T-helper 17 cell (primary cell): ENCODE measurements at places on chromosomes 4 and X. TPM values are rescaled to one million over a fixed set of nuclear protein-coding genes. Genes with fewer than 3 reads are reported as not detected.

The NWD2 gene
- total RNA-seq = not detected

The P2RY4 gene
- total RNA-seq = not detected

The STBD1 gene
- total RNA-seq = 0.16 TPM

The FREM3 gene
- total RNA-seq = 0.35 TPM

The ERVMER34-1 gene
- not detected for total RNA-seq

The PSMD10 gene
- 17.5 TPM for total RNA-seq

The XAGE3 gene
- not detected for total RNA-seq

The CITED1 gene
- total RNA-seq = 1.5 TPM

The CENPVL2 gene
- not detected for total RNA-seq

- H3K4me3 ChIP-seq = no peak overlapping the region
- peaks cover 20% of the 10 kb centered on the region for H3K27me3 ChIP-seq
- no peaks in the 10 kb centered on the region for H3K36me3 ChIP-seq
- H3K27ac ChIP-seq = no peak overlapping the region
These were observed 14.0 kb downstream of the PNMA6F start for GRCh38 chrX:153307276-153308178.

GRCh38 chr4:119038116-119038841, 97.4 kb upstream of the MYOZ2 start:
- no peak overlapping the region for H3K4me3 ChIP-seq
- no peak for DNase-seq
- peaks cover 4% of the 10 kb centered on the region for H3K4me1 ChIP-seq
- H3K27me3 ChIP-seq = peaks cover 9% of the 10 kb centered on the region

GRCh38 chr4:48068182-48068581, 51.6 kb downstream of the NIPAL1 start:
- H3K4me3 ChIP-seq = no peak overlapping the region
- no peaks in the 10 kb centered on the region for H3K4me1 ChIP-seq
- DNase-seq = no peak
- no peaks in the 10 kb centered on the region for H3K27me3 ChIP-seq

DNA sequence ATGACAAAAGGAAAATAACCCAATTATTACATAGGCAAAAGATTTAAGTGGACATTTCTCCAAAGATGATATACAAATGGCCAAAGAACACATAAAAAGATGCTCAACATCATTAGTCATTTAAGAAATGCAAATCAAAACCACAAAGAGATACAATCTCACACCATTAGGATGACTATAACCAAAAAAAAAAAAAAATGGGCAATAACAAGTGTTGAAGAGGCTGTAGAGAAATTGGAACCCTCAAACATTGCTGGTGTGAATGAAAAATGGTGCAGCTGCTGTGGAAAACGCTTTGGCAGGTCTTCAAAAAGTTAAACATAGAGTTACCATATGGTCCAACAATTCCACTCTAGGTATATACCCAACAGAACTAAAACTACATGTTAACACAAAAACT, 5.6 kb upstream of the PRDX4 start:
- no peak for DNase-seq
- no peaks in the 10 kb centered on the region for H3K27me3 ChIP-seq
- H3K4me1 ChIP-seq = peaks cover 10% of the 10 kb centered on the region
- H3K4me3 ChIP-seq = no peak overlapping the region
- H3K36me3 ChIP-seq = no peaks in the 10 kb centered on the region

DNA sequence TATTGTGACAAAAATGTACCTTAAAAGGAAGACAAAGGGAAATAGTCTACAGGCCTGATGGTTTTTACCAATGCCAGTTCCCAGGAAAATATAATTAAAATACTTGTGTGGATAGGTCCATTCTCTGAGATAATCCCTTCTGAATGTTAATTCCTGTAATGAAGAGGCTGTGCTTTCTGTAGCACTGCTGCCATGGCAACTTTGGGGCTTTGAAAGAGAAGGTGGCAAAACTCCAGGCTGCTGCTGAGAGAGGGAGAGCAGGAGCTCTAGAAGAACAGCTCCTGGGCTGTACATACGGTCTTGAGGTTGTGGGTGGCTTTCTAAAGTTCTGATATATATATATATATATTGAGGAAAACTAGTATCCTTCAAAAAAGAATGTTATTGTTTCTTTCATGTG, 125.4 kb downstream of the PDLIM5 start:
- no peaks in the 10 kb centered on the region for H3K36me3 ChIP-seq
- DNase-seq = no peak
- no peak overlapping the region for H3K4me3 ChIP-seq

DNA sequence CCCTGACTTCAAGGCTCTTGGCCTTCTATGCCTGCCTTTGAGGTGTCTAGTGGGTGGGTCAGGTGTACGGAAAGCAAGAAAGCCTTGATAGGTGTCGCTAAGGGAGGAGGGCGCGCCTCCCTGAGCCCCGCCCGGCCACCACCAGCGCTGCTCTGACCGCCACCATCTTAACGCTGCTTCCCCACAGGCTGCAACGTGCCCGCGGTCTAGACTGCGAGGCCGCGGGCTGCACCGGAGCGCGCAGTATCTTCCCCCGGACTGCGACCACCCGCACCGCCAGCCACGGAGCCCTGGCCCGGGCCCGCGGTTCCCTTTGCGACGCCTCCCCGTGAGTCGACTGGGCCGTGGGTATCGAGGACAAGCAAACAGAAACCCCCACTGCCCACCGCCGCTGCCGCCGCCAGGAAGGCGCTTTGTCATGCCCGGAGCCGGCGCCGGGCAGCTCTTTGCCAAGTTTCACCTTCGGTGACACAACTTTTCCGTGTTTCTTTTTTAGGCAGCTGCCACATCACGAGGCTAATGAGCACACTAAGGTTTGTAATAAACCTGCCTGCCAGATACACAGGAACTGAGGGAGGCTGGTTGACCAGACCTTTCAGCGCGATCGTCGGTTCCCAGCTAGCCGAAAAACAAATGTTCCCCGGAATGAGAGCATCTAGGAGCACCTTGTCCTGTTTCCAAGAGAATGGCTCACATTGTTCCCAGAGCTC, 335.8 kb upstream of the F9 start:
- H3K36me3 ChIP-seq = no peaks in the 10 kb centered on the region
- H3K4me3 ChIP-seq = no peak overlapping the region
- DNase-seq = no peak
- peaks cover 4% of the 10 kb centered on the region for H3K27me3 ChIP-seq

- H3K27ac ChIP-seq = peak overlapping the region; percentile 99
- no peaks in the 10 kb centered on the region for H3K27me3 ChIP-seq
- H3K4me3 ChIP-seq = peak overlapping the region; percentile 77
- no peak for DNase-seq
- no peaks in the 10 kb centered on the region for H3K36me3 ChIP-seq
These were observed 49.7 kb upstream of the PTPN13 start for GRCh38 chr4:86544310-86544966.

DNA sequence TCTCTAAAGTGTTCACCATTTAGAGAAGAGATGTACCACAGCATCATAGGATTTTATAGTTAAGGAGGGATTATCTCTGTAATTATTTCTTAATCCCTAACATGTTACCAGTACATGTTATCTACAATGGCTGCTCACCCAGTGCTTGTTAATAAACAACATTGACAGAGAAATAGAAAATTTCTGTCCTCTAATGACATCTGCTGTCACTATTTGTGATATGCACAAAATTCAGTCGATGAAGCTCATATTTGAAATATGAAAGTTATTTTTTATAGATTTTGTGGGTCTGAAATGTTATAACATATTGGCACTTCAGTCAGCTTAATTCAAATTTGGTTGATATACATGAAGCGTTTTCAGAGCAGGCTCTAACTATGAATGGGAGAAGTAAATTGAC, 48.8 kb upstream of the GRXCR1 start:
- no peak overlapping the region for H3K27ac ChIP-seq
- no peak for DNase-seq
- peaks cover 2% of the 10 kb centered on the region for H3K36me3 ChIP-seq
- peaks cover 6% of the 10 kb centered on the region for H3K27me3 ChIP-seq
- no peak overlapping the region for H3K4me3 ChIP-seq
- H3K4me1 ChIP-seq = peaks cover 2% of the 10 kb centered on the region

GRCh38 chrX:140149761-140150160, 184.4 kb upstream of the CXorf66 start:
- no peaks in the 10 kb centered on the region for H3K36me3 ChIP-seq
- no peak for DNase-seq
- H3K27me3 ChIP-seq = no peaks in the 10 kb centered on the region

- peak within 1 kb of the TSS; percentile 82 for H3K4me3 ChIP-seq
- H3K4me1 ChIP-seq = peaks cover 12% of the 10 kb centered on the region
- no peak within 1 kb of the TSS for H3K27ac ChIP-seq
- peak; percentile 35 for DNase-seq
- H3K27me3 ChIP-seq = peaks cover 6% of the 10 kb centered on the region
These were observed at the start of gene WWC2 for GRCh38 chr4:183098723-183099536. WWC2 (plus strand) TSS chr4:183099257; CDS start chr4:183099492, 235 bp downstream.

DNA sequence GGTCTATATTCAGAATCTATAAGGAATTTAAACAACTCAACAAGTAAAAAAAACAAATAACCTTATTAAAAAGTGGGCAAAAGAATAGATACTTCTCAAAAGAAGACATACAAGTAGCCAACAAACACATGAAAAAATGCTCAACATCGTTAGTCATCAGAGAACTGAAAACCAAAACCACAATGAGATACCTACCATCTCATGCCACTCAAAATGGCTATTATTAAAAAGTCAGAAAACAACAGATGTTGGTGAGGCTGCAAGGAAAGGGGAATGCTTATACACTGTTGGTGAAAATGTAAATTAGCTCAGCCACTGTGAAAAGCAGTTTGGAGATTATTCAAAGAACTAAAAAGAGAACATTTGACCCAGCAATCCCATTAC, 201.6 kb downstream of the QDPR start:
- no peak overlapping the region for H3K4me3 ChIP-seq
- H3K4me1 ChIP-seq = peaks cover 5% of the 10 kb centered on the region
- no peak overlapping the region for H3K27ac ChIP-seq
- no peak for DNase-seq
- H3K36me3 ChIP-seq = no peaks in the 10 kb centered on the region
- H3K27me3 ChIP-seq = peaks cover 14% of the 10 kb centered on the region

- no peaks in the 10 kb centered on the region for H3K27me3 ChIP-seq
- DNase-seq = no peak
- peak overlapping the region; percentile 85 for H3K4me3 ChIP-seq
- no peak overlapping the region for H3K27ac ChIP-seq
- H3K36me3 ChIP-seq = no peaks in the 10 kb centered on the region
These were observed 793 bp downstream of the TSPAN7 start for GRCh38 chrX:38561951-38562719.

DNA sequence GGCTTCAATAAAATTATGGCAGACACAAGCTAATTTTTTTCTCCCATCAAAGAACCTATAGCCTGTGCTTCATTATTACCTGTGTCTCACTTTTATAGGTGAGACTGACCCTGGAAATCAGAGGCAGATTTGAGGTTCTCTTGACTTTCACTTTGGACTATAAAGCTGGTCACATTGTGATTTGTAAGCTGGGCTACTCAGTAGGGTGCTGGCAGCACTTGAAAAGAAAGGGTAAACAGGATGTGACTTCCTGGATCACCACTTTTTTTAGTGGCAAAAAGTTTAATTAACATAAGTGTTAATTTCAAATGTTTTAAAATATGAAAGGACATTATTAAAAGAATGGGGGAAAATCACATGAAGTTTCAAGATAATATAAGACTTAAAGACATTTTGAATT, 50.6 kb upstream of the GATB start:
- H3K4me3 ChIP-seq = no peak overlapping the region
- no peak overlapping the region for H3K27ac ChIP-seq
- H3K4me1 ChIP-seq = no peaks in the 10 kb centered on the region
- H3K36me3 ChIP-seq = no peaks in the 10 kb centered on the region

GRCh38 chrX:17164079-17164478, 210.9 kb upstream of the NHS start:
- DNase-seq = no peak
- H3K4me3 ChIP-seq = no peak overlapping the region
- H3K27me3 ChIP-seq = no peaks in the 10 kb centered on the region
- no peaks in the 10 kb centered on the region for H3K36me3 ChIP-seq

GRCh38 chr4:33739884-33740632, 2504.3 kb downstream of the ARAP2 start:
- no peak overlapping the region for H3K4me3 ChIP-seq
- H3K36me3 ChIP-seq = no peaks in the 10 kb centered on the region
- no peak for DNase-seq
- H3K27ac ChIP-seq = no peak overlapping the region
- H3K4me1 ChIP-seq = no peaks in the 10 kb centered on the region
- H3K27me3 ChIP-seq = no peaks in the 10 kb centered on the region

DNA sequence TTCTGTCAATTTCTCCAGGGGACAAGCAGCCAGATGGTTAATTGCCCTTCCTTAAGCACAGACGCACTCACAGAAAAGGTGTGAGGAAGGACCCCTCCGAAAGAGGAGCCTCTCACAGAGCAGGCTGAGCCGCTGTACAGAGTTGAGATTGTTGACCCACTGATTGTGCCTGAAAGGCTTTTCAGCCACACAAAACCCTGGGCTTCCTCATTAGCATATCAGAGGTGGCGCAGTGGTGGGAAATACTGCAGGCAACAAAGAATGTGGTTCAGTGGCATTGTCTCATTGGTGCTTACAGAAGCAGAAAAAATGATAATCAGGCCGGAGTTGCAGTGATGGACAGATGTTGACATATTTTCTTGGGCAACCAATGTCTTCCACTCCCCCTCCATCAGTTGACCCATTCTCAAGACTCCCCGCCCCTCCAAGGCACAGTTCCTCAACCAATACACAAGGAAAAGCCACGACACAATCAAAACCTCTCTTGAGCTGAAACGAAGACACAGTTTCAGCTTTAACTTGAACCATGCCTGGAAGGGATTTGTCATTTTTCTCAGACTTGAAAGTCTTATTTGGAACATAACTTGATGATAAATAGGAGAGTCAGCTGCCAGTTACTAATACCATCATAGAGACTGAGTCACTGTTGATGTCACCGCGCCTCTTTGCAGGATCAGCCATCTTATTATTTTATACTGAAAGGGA, 53.1 kb downstream of the ATXN3L start:
- no peak for DNase-seq
- H3K36me3 ChIP-seq = no peaks in the 10 kb centered on the region
- H3K4me3 ChIP-seq = no peak overlapping the region
- H3K27ac ChIP-seq = no peak overlapping the region
